GM13976 (cell line): ENCODE measurements at places on chromosomes 13 and 19.

DNA sequence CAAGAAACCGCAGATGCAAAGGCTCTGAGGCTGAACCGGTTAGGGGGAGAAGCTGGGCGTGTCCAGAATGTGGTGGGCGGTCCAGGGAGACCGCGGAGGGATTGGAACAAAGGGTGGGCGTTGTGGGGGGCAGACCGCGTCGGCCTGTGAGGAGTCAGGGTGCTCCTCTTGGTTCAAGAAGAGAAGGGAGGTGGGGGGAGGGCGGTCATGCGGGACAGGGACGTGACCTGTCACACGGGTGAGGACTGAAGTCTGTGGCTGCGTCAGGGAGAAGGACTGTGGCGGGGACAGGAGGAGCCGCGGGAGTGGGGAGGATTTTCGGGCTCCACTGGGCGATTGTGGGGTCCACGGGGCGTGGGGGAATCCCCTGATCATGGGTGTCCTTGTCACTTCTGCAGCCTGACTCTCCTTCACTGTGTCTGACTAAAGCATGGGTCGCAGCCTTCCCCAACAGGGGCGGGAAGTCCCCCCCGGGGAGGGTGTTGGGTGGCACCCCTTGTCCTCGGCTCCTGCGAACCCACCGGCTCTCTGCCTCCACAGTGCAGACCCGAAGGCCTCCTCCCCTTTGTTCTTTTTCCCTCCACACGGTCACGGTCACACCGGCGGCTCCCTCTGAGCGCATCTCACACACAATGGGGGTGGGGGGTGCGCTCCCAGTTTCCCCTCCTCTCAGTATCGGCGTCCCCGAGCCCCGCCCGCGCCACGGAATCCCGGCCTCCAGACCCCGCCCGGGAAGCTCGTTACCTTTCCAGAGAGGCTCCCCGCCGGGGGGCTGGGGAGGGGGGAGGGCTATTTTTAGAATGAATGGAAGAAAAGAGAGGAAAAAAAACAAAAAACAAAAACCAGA lies 16.4 kb upstream of the KCNN1 start:
- DNase-seq: no peak

GRCh38 chr19:48419158-48419920 lies 25.9 kb downstream of the GRIN2D start:
- peak; percentile 89 for DNase-seq

- no peak for DNase-seq
Measured at GRCh38 chr19:45663800-45664199, 4.2 kb upstream of the GIPR start.

DNA sequence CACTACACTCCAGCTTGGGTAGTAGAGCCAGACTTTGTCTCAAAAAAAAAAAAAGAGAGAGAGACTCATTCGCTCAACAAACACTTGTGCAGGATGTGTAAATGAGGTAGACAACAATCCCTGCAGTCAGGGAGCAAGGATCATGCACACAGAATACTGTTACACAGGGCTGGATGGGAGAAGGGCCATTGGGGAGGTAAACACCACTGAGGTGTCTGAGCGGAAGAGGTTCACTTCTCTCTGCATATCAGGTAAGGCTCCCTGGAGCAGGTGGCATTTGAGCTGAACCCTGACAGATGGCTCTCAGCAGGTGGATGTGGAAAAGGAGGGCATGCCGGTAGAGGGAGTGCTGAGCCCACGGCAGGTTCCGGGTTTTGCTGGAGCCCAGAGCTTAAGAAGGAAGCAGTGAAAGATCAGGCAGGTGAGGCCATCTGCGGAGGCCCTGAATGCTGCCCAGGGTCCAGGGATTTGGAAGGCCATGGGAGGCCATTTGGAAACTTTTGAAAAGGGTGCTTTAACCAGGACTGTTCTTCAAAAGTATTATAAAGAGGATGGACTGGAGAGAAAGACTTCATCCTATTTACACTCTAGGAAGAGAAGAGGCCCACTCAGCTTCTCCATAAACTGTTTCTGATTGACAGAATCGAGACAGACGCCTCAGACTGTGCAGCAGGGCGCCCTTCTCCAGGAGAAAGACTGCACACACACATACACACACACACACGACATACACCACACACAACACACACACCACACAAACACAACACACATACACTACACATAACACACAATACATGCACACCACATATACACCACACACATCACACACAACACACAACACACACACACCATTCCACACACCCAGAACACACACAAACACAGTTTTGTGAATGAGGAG lies 199.4 kb downstream of the USP12 start:
- no peak for DNase-seq

- DNase-seq: no peak
Measured at GRCh38 chr19:8243146-8243545, 34.0 kb downstream of the CERS4 start.

GRCh38 chr19:57887195-57887941 lies 1.5 kb downstream of the ZNF814 start:
- no peak for DNase-seq

DNA sequence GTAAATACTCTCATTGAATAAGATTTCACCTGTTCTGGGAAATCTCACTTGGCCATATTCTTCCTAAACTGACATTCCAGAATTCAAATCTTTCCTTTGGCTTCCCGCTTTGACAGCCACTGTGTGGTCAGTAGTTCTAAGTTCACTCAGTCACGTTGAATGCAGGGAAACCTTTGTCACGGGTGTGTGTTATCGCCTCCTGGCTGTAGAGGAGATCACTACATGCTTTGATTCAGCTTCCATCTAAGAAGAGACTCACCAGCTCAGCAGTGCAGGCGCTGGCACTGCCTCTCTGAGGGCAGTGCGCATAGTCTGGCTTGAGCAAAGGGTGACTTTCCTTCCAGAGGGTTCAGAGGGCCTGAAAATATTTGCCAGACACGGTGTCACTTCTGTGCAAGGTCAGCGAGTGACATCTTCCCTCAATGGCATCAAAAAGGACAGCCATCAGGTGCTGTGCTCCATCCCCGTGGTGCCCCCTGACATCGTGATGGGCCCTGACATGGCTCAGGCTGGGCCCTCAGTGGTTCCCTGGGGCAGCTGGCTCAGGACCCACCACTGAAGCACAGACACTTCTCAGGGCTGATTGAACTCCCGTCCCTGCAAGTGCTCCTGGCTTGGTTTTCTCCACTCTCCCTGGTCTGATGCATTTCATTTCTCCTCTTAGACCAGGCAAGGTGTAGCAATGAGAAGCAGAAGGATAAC lies 635.4 kb upstream of the ARGLU1 start:
- peak; percentile 24 for DNase-seq

- DNase-seq: no peak
Measured at GRCh38 chr19:1153891-1154730, 20.0 kb downstream of the SBNO2 start.
